ENCODE measurements at places on chromosomes 16 and 17. TPM values are rescaled to one million over a fixed set of nuclear protein-coding genes. Genes with fewer than 3 reads are reported as not detected.

- no peak for DNase-seq
Measured at GRCh38 chr17:78707016-78707415, 75.1 kb downstream of the CYTH1 start.

DNA sequence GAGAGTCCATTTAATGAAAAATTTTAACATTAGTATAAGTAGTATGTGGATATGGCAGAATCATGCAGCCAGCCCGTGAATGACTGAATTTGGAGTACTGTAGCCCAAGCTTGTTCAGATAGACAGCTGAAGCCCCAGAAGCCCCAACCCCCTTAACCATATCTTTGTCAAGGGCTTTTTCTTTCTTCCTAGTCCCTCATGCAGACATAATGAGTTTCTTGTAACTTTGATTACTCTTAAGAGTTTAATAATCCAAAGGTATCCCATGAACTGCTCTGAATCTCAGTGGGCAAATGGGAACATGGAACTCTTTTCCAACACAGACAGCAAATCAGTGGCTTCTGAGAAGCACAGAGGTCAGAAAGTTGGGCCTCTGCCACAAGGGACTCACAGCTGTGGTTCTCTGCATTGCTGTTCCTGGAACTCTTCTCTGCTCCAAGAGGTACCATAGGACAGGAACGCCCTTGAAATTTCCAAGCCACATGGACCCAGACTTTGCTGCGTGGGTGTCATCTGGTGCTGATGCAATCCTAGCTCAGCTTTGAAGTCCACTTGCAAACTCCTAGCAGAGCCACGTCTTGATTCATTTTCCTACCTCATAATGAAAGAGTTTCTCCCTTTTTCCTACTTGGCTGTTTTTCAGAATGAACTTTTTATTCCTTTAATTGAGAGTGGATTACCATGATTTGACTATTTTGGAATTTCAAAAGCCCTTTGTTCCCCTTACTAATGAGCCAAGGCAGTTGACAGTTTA lies 18.1 kb downstream of the LYRM1 start:
- peak; percentile 22 for DNase-seq

DNA sequence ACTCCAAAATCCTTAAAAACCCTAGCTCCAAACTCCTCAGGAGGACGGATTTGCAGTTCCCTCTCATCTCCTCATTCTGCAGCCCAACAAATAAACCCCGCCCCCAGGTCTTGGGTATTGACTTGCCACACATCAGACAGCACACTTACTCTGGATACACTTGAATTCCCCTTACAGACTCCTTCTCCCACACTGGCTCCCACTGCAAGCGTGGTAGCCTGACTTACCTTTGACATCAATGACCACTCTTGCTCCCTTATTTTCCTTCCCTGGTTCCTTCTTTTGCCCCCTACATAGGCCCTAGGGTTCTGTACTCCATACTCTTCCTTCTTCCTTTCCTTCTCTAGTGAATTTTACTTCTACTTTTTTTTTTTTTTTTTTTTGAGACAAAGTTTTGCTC lies 7.5 kb downstream of the RFFL start:
- no peak for DNase-seq

DNA sequence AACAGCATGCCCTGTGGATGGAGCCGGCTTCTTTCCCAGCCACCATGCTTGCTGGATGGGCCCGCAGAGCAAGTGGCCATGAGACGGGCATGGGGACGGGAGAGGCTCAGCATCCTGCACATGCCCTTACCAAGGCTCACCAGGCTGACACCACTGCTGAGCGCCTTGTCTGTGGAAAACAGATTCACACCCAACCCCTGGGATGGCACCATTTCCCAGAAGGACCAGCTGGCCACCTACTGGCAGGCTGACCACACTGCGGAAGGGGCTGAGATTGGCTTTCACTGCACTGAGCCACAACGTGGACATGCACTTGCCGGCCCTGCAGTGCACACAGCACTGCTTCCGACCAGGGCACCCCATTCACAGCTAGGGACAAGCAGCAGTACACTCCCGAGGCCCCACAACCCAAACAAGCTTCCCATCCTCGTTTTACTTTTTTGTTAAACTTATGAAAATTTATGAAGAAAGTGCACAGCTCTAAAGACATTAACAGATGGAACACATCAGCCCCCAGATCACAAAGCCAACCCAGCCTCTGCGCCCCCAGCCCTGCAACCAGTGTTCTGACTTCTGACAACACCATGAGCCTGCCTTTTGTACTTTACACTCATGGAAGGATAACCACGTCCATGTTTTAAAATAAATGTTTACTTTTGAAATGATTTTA lies 13.9 kb upstream of the KRTAP17-1 start:
- DNase-seq: peak; percentile 58

GRCh38 chr17:46152423-46152822 lies 40.8 kb downstream of the KANSL1 start:
- no peak for DNase-seq

DNA sequence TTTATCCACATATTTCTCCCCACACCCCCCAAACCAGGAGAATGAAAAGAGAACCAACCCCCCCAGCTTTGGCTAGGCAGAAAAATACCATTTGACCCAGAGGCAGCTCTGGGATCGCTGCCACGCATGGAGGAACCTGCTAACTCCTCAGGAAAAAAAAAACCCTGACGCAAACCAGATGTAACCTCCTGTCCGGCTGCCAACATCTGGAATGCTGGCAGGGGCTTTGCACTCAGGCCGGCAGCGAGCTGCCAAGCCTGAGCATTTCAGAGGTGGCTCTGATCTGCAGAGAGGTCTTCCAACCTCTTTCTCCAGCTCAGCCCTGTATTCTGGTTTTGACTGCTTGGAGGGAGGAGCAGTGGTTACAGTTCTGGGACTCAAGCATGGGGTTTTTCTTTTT lies 8.2 kb downstream of the IGFBP4 start:
- DNase-seq: no peak

DNA sequence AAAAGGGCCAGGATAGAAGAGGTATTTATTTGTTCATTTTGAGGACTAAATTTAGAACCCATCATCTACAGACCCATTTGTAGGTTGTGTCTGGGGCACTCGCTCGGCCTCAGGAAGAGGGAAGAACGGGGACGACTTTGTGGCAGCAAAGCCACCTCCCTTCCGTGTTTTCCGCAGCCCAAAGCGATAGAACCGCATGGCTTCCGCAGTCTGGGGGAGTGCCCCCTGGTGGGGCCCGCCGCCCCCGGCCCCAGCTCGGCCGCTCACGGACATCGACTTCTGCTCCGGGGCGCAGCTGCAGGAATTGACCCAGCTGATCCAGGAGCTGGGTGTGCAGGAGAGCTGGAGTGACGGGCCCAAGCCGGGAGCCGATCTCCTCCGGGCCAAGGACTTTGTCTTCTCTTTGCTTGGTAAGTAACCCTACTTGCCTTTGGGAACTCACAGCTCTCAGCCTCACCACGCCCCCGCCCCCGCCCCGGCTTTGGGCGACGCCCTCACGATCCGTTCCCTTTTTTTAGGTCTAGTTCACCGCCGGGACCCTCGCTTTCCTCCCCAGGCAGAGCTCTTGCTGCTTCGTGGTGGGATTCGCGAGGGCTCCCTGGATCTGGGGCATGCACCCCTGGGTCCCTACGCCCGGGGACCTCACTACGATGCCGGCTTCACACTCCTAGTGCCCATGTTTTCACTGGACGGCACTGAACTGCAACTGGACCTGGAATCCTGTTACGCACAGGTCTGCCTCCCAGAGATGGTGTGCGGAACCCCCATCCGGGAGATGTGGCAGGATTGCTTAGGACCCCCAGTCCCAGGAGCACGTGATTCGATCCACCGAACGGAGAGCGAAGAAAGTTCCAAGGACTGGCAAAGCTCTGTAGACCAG lies 681 bp downstream of the TMEM102 start:
- peak; percentile 75 for DNase-seq

DNA sequence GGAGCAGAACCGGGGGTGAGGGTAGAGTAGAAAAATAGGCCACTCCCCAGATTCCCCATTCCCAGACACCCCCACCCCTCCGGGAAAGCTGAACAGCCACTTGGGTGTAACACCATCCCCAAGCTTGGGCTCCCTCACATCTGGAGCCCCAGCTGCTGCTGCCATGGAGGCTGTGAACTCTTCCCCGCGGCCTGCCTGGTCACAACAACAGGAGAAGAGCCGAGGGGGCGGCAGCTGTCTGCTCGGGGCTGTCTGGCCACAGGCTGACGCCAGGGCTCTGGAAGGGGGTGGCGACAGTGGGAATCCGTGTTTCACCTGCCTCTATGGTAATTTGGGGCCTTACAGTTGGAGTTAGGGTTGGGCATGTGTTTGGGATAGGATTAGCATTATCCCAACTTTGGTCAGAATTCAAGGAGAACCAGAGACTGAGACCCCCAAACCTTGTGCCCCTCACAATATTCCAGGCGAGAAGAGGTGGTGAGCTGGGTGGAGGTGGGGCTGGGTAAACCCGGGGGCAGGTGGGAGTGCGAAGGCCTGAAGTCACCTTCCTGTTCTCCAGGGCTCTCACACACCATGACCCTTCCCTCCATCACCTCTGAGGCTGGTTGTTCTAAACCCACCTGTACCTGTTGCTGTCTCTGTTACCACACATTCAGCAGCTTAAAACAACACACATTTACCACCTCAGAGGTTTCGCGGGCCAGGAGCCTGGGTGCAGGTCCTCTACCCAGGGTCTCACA lies 29.7 kb upstream of the NXPH3 start:
- no peak for DNase-seq

DNA sequence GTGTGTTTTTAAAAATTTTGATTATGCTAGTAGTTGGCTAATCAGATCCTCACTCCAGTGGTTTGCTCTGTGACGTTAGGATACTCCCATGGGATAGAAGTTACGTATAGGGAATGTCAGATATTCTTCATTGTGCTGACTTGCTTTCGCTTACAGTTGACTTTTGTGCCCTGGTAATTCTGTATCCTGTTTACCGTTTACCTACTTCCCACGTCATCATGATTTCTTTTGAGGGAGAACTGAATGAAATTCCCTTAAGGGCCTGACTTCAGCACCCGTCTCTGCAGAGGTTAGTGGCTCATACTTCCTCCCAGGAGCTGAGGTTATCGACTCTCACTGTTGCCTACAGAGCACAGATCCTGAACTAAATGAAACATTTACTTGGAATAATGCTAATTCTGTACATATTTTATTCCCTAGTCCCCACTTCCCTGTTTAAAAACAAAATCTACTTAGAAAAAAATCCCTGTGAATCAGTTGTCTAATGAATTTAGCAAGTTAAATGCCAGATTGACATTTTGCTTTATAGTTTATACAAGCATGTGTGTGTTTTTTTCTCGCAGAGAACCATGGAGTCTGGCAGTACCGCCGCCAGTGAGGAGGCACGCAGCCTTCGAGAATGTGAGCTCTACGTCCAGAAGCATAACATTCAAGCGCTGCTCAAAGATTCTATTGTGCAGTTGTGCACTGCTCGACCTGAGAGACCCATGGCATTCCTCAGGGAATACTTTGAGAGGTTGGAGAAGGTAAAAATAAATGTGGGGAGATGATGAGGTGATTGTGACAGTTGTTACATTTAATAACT lies 2.8 kb downstream of the PRKAR1A start:
- DNase-seq: no peak

GRCh38 chr17:8123695-8124349 lies at the start of gene HES7:
HES7 (minus strand) TSS chr17:8124106; CDS start chr17:8124084, 22 bp downstream.
- DNase-seq: peak; percentile 42

The ALDH3A1 gene
- not detected for total RNA-seq

The KDM8 gene
- 9.8 TPM for total RNA-seq

The PIPOX gene
- 1.8 TPM for total RNA-seq

The TMC6 gene
- total RNA-seq: 138 TPM

The KRTAP4-1 gene
- total RNA-seq: not detected

The MYOCD gene
- not detected for total RNA-seq

The GSE1 gene
- 13.2 TPM for total RNA-seq
